Common myeloid progenitor, CD34-positive (primary cell): ENCODE measurements at places on chromosomes 1 and 21.
A peak's percentile ranks its signal among the peaks of the same experiment; 100 is the strongest.

- no peak for DNase-seq
Measured at GRCh38 chr1:118821801-118822200, 166.3 kb downstream of the TBX15 start.

DNA sequence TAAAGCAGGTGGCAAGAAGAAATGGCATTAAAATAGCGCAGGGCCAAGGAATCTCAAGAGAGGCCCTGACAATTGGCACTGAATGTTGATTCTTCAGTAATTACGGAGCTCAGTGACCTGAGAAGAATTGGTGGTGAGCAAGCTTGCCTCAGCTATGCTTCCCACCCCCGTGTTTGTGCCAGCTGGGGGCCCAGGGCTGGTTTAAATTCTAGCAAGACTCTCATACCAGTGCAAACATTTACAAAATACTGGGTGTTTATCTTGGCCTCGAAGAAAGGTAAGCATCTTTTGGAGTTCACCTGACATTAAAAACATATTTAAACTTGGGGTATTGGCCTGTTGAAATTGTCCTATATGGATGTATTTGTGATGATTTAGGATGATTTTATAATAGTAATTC, 296.7 kb upstream of the USP25 start:
- no peak for DNase-seq

DNA sequence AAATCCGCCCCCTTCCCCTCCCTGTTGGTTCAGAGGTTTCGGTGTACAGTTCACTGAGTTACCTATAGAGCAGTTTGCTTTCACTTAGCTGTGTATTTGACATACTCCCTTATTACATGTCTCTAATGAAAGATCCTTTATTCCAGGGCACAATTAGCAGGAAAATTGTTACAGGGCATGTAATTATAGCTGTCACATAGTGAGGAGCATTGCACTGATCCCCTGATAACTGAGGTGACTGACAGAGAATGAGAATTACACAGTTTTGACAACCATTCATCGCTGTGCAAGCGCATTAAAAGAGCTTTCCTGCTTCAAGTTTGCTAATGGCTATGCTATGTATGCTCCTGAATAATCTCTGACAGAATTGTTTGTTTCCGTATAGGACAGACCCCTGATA, 26.9 kb downstream of the DAP3 start:
- DNase-seq, result no peak

GRCh38 chr1:22832414-22832786, 121.8 kb downstream of the EPHB2 start:
- no peak for DNase-seq

GRCh38 chr1:47843781-47844557, 153.2 kb downstream of the TRABD2B start:
- no peak for DNase-seq

GRCh38 chr1:239792157-239792556, 299.5 kb upstream of the FMN2 start:
- DNase-seq, result no peak

DNA sequence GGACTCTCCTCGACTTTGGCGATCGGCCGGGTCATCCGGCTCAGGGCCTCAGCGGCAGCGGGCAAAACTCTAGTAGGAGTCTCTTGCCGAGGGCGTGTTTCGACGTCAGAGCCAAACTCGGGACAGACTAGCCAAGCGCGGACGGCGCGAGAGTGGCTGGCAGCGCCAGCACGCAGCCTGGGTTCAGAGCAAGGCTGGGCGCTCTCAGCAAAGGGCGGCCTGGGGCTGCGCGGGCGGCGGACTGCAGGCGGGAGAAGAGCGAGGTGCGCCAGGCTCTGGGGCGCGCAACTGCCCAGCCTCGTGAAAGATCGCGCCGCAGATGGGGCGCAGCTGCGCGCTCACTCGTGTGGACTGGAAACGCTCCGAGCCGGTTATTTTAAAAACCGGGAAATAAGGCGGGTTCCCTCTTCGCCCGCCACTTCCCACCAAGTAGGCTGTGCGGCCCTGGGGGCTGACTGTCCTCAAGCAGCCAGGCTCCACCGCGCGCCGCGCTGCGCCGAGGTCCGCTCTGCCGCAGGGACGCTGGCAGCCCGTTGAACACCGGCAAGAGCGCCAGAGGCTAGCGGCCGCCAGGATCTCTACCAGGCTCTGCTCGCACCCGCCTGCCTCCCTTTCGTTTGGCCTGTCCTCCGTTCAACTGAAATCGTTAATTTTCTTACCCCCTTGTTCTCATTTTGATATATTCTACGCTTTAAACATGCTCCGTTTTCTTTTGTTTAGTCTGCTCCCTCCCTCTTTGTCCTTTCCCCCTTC, 2.4 kb downstream of the ALX3 start:
- peak; percentile 40 for DNase-seq

GRCh38 chr1:98325646-98326440, 335.7 kb upstream of the SNX7 start:
- peak; percentile 39 for DNase-seq

- DNase-seq, result no peak
Measured at GRCh38 chr1:162349635-162350330, 26.9 kb downstream of the SPATA46 start.

DNA sequence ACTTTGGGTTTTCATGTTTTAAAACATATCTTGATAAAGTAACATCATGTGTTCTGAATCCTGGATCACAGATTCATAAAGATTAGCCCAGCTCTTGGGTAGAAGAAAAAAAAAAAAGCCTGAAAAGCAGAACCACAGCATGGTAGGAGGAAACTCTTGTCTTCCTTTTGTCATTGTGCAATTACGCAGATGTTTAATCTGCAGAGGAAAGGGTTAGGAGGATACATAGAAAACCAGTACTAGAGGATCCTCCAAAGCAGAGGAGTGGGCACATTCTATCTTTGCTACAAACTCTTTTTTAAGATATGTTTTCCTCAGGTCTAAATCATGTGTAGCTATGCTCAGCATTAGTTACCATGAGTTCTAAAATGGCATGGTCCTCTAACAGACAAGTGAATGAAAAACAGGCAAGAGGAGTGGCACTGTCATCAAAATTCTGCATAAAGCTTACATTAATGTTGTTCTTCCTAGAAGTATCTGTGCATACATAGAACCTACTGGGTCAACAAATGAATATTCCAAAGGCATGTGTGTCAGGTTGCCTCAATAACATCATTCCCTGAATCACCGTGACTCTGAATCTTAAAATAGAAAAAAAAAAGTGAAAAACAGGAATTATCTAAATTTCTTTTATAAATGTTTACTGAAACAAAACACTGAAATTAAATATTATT, 107.0 kb downstream of the NME7 start:
- no peak for DNase-seq

GRCh38 chr1:111948209-111949171, 41.0 kb downstream of the KCND3 start:
- DNase-seq, result peak; percentile 82
